ENCODE measurements at places on chromosomes 12 and 14.

DNA sequence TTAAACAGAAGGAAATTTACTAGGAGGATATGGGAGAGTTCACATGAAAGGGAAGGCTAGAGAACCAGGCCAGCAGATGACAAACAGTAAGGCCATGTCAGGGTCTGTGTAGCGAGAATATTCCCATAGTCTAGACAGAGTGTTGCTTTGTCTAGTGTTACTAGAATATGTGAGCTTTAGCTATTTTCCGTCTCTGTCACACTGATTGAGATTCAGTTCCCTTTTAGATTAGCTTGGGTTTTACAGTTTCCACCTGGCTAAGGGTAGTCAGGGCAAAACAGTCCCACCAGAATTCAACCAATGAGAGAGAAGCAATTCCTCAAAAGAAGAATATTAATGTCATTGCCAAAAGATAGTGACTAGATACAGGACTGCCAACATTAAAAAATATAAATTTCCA is 82.8 kb upstream of the MDM1 start:
- DNase-seq: no peak

DNA sequence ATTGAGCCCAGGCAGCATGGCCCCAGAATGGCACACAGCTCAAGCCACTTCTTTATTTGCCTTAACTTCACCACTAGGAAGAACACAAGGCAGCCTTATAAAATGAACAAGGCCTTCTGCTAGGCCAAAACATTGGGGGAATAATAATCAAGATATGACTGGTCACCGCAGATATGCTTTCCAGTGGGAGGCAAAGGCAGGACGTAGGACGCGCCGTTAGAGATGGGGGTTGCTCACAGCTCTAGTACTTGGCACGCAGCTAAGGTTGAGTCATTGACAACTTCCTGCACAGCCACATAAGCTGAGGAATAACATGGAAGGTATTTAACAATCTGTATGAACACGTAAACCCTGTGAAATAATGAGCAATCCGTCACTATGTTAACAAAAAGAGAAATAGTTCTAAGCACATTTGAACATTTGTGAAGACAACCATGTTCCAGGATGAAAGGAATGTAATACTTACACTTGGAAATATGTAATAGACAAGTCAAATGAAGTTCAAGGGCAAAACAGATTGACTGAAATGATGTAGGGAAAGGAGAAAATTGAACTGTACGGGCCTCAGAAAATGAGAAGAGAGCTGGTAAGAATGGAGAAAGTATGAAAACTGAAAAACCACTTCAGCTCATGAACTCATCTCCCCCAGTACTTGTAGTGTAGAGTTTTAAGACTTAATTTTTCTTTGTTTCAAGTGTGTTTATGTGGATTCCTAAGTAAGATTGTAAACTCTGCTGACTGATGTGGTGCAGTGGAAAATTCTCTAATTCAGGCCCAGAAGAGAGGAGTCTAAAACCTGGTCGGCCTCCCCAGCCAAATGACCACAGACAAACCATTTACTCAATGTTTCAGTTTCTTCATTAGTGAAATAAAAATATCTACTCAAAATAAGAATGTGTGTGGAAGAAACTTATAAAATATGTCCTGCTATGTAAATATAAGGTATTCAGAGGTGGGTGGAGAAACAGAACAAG is 59.3 kb upstream of the CCDC91 start:
- peak; percentile 24 for DNase-seq

DNA sequence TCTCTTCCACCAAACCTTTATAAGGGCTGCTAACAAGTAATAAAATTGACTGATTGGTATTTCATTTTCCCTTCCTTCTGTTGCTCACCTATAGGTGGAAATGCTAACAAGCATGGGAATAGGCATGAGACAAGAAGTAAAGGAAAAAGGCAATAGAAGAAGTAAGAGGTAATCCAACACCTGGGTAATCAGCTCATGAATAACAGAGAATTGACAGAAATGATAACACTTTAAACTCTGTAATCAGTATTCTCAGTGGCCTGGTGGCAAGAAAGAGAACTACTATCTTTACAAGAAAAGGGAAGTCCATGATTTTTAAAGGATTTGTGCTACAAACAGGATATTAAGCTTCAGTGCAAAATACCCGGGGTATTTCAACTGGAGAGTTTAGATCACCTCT is 737.8 kb downstream of the RERGL start:
- DNase-seq: no peak

DNA sequence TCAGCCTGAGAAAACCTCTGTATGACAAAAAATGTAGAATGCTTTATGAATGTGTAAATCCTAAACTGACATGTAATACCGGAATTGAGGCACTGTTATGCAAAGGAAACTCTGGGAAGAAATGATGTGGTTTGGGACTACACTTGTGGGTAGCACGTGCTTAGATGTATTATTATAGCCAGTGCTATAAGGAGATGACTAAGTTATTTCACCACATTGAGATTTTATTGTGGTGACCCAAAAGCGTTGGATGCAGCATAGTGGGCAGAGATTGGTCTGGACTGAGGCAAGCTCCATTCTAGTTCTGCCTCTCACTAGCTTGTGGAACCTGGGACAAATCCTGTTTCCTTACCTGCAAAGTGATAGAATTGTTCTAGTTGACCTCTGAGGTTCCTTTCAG is 172.2 kb downstream of the SNAPC1 start:
- DNase-seq: no peak

DNA sequence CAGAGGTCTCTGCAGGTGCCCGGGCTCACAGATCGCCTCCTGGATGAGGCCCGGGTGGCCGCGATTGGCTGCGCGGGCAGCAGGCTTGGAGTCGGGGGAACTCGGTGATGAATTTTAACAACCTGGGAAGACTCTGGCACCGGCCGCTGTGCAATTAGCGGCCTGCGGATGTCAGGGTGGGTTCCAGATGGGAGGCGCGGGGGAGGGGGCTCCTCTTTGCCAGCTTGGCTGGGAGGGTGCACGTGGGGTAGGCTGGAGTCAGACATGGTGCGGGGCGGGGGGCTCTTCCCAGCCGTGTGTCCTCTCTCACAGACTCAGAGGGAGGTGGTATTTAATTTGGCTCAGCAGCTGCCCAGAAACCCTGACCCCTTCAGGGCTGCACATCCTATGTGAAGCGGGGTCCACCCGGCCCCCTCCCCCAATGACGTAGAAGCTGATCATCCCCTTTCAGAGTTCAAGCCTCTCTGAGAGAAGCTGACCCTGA is 81.4 kb downstream of the KIF26A start:
- no peak for DNase-seq

- no peak for DNase-seq
These were observed 65.7 kb downstream of the TTC9 start for GRCh38 chr14:70707138-70708038.

- no peak for DNase-seq
These were observed 13.4 kb downstream of the GRIP1 start for GRCh38 chr12:66665435-66665985.

DNA sequence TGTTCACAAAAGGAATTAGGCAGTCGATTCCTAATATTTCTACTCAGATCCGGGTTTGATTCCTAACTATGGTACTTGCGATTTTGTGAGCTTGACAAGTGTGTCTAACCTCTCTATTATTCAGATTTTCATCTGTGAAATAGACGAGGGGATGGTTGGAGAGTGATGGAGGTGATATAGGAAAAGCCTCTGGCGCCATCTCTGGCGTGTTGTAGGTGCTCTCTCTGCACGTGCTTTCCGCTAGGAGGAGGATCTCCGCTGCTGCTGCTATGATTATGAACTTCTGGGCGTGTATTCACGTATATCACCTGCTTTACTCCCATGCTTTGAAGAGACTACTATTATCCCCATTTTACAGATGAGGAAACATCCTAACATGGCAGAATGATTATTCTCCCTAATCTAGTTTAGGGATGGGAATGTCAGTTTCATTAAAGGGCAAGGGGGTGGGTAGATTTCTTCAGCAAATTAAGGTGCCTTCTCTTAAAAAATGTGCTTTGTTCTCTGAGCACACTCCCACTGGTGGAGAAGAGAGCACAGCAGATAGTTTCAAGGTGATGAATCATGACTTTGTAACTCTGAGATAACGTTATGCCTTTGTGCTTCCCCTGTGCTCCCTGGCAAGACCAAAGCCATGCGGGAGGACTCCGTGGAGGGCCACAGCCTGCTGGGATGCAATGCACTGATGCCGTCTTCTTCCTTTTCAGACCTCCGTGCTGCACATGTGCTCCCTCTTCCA is 97.1 kb downstream of the PRIMA1 start:
- DNase-seq: no peak

- peak; percentile 53 for DNase-seq
These were observed 78.6 kb downstream of the CCDC60 start for GRCh38 chr12:119412811-119413794.

DNA sequence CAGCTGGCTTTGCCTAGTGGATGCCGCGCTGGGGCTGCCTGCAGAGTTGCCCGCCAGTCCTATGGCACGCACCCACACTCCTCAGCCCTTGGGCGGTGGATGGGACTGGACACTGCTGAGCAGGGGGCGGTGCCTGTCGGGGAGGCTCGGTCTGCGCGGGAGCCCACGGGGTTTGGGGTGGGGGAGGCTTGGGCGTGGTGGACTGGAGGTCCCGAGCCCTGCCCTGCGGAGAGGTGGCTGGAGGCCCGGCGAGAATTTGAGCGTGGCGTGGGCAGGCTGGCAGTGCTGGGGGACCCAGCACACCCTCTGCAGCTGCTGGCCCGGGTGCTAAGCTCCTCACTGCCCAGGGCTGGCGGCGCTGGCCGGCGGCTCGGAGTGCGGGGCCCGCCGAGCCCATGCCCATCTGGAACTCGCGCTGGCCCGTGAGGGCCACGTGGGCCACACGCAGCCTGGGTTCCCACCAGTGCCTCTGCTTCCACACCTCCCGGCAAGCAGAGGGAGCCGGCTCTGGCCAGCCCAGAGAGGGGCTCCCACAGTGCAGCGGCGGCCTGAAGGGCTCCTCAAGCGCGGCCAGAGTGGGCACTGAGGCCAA is 68.1 kb downstream of the ETNK1 start:
- DNase-seq: no peak

DNA sequence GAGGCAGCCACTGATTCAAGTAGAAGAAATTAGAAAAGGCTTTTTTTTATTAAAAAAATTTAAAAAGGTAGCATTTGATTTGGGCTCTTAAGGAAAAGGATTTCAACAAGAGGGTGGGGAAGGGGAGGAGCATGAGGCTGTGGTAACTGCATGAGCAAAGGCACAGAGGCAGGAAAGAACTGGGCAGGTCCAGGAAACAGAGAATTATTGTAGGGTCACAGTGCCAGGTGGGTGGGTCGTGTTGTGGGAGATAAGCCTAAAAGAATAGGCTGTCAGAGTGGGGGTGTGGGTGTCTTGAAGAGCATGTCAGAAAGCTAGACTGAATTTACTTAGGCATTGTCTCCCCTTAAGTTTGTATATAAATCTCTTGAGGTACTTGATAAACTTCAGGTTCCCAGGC is 7.8 kb downstream of the LIMA1 start:
- no peak for DNase-seq

DNA sequence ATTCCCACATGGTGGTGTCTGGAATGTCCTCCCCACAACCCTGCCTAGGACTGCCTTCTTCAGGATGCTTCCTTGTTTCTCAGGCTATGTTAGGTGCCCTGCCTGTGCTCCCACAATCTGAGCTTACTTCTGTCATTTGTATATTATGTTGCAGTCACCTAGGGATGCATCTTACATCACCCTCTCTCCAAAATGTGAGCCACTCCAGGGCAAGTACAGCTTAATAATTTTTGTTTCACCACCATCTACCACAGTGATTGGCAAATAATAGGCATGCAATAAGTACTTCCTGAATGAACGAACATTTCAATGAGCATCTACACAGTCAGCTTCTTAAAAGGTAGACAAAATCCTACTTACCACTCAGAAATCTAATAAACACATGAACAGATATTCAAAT is 37.6 kb downstream of the ZFYVE26 start:
- no peak for DNase-seq

DNA sequence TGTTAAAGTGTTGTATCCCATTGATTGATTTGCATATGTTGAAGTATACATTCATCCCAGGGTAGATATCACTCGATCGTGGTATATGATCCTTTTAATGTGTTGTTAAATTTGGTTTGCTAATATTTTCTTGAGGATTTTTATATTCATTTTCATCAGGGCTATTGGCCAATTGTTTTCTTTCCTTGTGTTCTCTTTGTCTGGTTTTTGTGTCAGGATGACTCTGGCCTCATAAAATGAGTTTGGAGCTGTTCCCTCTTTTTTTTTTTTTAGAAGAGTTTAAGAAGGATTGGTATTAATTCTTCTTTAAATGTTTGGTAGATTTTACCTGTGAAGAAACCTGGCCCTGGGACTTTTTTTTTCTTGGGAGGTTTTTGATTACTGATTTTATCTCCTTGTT is 303.5 kb upstream of the RTL1 start:
- DNase-seq: no peak

GRCh38 chr14:99230208-99231151 is 41.5 kb downstream of the BCL11B start:
- DNase-seq: no peak

DNA sequence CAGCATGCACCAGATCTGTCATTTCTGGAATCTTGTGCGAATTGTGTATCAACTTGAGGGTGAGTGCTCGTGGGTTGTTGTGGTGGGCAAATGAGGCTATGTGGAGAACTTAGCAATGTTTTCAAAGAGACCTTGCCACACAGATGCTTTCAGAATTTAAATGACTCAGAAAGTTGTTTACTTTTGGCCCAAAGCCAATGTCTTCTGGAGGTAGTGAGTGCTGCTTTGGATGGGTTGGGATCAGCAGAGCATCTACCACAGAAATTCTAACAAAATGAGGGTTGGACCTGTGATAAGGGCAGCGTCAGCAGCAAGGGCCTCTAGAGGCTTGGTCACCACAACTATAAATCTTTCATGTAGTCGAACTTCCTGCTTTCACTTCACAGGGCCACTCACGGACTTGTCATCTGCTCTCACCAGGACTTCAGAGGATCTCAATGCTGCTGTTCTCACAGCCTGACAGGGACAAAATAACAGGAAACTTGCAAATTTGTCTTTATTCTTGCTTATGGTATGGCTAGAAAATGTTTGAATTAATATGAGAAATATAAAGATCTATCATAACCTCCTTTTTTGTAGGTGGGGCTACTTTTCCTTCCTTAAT is 111.4 kb downstream of the DACT1 start:
- no peak for DNase-seq

DNA sequence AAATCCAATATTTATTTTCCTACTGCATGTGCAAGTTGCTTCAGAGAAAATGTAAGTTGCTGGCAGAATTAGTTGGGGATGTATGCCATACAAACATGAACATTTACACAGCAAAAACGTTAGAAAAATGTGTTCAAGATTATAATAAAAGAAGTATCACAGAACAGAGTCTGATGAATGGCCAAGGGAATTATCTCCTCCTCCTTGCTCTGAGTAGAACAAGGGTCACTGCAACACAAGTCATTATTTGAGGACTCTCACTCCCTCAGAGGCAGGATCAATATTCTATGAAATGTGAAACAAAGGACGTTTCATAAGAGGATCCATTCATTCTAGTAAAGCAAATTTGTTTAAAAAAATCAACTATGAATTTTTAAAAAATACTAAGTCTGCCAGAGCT is 177.8 kb downstream of the PRKD1 start:
- DNase-seq: no peak

GRCh38 chr14:105330491-105330895 is 15.9 kb downstream of the PACS2 start:
- no peak for DNase-seq

Measured in omental fat pad (tissue), 4 donors.